NCI-H1092 (cell line): ENCODE measurements at places on chromosomes 1 and 21.

DNA sequence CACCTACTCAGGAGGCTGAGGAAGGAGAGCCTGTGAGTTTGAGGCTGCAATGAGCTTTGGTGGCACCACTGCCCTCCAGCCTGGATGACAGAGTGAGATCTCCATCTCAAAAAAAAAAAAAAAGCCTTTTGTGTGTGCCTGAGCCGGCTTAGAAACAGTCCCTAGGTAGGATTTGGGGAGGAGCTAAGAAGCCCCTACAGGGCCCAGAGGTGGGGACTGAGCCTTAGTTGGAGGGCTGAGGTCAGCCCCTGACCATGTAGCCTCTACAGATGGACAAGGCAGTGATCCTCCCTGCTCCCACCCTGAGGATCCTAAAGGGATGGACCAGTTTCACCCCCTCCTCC lies 2.5 kb downstream of the ADAMTSL4 start:
- no peak for DNase-seq

GRCh38 chr1:181351740-181352139 lies 131.6 kb upstream of the CACNA1E start:
- DNase-seq = no peak

DNA sequence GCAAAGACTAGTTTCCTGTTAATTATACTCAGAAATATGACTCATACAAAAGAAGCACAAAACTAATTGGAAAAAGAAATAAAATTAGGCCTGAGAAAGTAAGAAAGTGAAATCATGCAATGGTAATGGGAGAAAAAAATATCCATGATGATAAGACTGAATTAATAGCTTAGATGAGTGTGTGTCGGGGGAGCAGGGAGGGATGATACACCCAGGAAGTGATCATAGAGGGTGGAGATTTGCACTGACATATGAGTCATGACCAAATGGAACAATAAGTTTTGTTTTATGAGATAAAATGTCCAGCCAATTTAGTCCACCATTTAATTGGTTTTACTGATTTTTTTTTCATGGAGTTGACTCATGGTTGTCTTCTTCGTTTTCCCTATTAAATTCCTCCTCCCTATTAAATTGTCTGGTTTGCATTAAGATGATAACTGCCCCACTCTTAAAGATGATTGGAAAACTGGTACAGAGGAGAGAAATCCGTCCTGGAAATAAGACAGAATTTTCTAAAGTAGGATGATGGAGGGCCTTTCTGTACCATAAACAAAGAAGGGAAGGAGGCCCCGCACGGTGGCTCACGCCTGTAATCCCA lies 111.7 kb upstream of the KCNJ6 start:
- DNase-seq = no peak

DNA sequence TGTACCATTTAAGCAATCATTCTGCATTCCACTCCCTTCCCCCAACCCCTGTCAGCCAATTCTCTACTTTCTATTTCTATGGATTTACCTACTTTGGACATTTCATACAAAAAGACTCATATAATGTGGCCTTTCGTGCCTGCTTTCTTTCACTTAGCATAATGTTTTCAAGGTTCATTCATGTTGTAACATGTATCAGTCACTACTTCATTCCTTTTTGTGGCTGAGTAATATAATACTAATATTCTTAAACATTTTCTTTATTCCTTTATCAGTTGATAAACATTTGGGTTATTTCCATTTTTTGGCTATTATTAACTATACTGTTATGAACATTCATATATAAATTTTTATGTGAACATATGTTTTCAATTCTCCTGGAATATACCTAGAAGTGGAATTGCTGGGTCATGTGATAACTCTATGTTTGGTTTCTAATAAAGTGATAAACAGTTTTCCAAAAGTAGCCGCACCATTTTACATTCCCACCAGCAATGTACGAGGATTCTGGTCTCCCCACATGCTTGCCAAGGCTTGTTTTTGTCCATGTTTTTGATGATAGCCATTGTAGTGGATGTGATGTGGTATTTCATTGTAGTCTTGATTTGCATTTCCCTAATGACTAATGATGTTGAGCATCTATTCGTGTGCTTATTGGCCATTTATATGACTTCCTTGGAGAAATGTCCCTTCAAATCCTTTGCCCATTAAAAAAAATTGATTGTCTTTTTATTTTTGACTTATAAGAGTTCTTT lies 61.9 kb upstream of the GNG12 start:
- no peak for DNase-seq

- DNase-seq = peak; percentile 55
These were observed 29.9 kb downstream of the CHML start for GRCh38 chr1:241610056-241610815.

DNA sequence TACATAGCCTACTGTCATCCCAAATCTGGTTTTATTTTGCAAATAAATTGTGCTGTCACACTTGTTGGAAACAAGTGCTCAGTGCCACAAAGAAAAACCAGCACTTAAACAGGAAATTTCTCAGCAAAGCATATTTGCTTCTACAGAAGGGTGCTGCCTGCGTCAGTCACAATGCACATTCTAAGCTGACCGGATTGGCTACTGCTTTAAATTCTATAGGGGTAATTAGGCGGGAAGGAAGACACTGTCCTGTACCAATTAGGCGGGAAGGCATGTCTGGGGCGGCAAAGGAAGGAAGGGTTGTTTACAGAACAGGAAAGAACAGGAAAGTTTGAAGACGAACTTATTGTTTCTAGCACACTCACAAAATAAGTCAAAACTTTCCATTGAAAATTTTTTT lies 2.8 kb downstream of the IFI16 start:
- no peak for DNase-seq

DNA sequence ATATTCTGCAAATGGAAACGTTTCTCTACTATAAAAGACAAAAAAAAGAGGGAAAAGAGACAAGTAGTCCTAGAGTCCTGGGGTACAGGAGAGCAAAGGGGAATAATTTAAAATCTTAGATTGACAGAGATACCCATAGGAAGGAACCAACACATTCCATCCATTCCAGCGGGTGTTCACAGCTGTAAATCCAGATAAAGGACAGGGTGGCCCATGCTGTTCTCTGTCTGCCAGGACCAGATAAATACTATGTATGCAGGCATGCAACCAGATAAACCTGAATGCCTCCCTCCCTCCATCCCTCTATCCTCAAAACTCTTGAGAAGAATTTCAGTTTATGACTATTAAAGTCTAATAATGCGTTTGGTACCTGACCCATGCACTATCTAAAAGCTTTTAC lies 131.8 kb downstream of the PTPN14 start:
- DNase-seq = no peak

DNA sequence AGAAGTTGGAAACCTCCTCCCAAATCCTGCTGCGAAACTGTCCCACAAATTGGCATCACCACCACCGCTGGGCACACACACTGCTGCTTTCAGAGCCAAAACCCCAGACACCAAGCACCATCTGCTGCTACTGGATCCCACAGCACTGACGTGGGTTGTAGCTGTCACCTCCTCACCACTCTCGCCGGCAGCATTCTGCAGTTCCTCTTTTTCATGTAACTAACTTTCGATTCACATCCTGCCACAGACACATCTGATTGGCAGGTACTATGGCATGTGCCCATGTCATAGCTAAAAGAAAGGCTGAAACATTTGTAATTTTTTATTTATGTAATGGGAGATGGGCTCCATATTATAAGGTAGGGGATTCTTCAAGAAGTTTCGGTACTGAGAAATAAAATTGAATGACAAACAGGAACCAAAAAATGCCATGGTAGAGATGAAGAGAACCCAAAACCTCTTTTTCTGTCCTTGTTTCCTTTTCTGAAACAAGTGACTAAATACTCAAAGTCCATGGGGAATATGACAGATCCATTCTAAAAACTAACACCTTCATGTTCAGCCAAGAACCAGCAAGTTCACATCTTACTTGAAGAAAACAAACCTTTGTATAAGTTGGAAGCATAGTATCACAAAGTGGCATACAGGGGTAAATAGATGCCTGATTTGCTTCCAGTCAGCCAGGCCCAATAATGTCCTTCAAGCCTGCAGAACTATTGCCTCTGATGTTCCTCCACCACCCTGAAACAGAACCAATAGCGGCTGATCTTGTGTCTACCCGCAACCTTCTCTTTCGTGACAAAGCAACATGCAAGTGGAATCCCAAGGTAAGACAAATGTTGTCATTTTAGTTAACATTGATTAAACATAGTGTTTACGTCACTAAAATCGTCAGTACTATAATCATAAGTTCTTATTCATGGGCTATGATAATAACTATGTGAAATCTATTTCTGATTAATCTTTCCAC lies 26.6 kb upstream of the RGS13 start:
- no peak for DNase-seq

DNA sequence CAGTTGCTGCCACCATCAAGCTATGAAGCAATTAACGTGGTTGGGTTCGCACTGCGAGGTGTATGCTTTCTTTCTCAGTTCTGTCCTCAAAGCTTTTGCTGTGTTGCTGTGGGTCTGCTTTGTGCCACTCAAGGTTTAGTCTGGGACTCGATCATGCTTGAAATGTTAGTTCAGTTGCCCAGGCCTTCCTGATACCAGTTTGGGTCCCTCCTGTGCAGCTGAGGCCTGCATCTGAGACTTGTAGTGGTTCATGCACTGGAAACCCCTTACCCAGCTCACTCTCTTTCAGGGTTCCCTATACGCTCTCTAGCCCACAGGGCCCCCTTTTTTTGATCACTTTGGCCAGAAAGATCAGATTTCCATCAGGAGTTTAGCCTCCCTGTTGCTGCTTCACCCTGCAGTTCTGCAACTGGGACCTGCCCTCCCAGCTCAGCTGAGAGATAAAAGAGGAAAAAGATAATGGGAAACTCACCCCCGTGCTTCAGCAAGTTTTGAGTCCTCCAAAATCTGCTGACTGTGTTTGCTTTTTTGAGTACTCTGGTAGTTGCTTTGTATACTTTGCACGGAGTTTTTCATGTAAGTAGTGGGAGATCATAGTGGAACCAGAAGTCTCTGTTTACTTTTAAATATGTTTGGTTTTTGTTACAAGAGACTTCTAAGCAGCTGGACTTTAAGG lies 317.0 kb downstream of the HHAT start:
- DNase-seq = no peak

DNA sequence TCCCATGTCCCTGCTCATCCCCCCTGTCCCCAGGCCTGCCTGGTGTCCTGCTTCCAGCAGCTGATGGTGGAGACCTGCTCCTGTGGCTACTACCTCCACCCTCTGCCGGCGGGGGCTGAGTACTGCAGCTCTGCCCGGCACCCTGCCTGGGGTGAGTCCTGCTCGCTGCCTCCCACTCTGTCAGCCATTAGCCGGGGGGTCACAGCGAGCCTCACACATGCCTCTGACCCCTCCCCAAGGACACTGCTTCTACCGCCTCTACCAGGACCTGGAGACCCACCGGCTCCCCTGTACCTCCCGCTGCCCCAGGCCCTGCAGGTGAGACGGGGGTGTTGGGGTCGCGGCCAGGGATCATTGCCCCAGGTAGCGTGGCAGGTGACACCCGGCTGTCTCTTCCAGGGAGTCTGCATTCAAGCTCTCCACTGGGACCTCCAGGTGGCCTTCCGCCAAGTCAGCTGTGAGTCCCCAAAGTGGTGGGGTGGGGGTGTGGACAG lies 10.0 kb downstream of the SCNN1D start:
- DNase-seq = no peak

DNA sequence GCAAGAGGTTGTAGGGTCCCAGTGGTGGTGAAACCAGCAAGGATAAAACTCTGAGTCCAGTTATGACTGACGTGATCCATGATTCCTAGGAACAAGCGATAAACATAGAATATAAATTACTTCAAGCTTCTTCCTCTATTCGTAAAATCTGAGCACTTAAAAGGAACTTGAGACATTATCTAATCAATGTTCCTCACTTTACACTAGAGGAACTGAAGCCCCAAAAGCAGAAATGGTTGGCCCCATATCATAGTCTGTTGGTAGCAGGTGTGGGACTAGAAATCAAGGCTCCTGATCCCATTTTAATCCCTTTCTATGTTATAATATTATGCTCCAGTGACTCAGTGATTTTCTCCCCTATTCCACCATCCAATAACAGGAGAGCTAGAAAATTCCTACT lies 21.9 kb upstream of the MNDA start:
- no peak for DNase-seq

DNA sequence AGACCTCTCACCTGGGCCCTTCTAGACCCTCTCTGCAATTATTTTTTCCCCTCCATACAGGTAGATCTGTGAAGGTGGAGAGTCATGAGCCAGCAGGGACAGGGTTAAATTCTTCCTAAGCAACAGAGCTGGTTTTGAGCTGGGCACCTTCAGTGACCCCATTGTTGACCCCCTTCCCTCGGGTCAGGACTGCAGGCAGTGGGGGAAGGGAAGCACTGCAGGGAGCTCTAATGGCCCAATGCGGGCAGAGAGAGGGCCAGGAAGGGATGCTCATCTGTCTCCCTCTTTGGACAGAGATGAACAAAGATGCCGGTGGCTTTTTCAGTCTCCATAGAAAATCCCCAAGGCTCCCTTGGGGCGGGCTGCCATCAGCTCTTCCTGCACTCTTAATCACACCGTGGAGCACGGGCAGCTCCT lies 21.4 kb downstream of the SOX13 start:
- no peak for DNase-seq

- DNase-seq = no peak
These were observed 1171.4 kb upstream of the ADGRL2 start for GRCh38 chr1:80629304-80629837.

DNA sequence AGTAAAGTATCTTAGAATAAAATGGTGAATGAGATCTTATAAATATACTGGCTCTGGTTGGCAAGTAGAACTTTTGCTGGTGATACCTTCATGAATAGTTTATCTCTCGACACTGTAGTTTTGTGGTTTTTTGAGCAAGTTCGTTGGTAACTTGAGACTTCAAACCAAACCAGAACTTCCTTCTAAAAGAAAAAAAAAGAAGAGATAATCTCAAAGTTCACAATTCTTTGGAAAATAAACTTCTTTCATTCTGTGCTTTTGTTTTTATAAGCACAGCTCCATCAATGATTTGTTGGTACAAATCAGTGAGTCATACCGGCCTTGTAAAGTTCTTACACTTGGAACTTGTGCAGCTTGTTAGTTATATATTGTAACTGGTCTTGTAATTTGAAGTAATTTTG lies 2.3 kb downstream of the HIPK1 start:
- DNase-seq = no peak

DNA sequence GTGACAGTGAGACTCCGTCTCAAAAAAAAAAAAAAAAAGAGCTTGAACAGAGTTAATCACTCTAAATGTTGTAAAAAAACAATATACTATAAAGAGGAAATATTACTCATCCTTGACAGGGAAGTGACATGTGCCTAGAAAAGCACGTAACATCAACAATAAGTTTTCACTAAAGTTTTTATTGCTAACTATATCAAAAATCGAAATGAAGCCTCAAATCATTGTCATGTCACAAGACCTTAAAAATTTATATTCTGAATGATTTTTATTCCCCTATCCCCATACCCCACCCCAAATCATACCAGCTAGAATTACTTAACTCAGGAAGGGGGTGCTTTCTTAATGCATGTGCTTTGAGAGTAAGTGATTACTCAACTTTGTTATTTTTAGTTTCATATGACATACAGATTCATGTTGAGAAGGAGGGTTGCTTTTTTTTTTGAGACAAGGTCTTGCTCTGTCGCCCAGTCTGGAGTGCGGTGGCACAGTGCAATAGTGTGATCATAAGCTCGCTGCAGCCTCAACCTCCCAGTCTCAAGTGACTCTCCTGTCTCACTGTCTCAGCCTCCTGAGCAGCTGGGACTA lies 53.6 kb upstream of the MUTYH start:
- no peak for DNase-seq
